ENCODE measurements at places on chromosomes 6 and 20.

GRCh38 chr6:162644153-162644552 is 83.4 kb downstream of the PRKN start:
- DNase-seq: no peak

DNA sequence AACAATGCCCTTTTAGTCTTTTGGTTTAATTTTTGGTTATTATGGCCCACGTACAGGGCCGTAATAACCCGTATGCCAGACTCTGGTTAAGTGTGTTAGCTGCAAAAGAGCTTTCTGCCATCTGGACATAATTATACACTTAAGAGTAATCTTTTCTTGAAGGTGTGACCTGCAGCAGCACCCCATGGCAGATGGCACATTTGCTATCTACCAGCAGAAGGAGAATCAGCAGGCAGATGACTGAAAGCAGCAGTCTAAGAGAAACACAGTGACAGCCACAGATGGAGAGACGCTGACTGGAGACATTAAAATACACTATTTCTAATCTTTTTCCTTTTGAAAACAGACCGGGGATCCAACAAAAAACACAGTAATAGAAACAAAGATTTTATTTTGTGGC is 18.7 kb downstream of the ASF1A start:
- no peak for DNase-seq

- DNase-seq: no peak
Observed at GRCh38 chr6:135651964-135652755, 154.6 kb upstream of the AHI1 start.

DNA sequence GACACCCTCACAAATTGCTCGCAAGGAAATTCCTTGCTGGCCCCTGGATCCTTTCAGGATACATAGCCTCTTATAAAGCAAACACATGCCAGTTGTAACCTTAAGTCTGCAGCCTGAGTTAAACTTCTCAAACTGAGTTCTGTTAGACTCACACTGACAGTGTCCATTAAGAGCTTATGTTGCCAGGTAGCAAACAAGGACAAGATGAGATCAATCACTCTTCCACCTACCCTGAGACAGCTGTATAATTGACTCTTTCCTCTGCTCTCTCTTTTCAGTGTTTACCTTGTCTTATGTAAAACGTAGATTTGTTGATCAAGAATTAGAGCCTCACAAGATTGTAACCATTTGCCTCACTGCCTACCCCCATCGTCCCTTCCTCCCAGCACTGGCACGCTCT is 359.8 kb downstream of the EPM2A start:
- DNase-seq: no peak

DNA sequence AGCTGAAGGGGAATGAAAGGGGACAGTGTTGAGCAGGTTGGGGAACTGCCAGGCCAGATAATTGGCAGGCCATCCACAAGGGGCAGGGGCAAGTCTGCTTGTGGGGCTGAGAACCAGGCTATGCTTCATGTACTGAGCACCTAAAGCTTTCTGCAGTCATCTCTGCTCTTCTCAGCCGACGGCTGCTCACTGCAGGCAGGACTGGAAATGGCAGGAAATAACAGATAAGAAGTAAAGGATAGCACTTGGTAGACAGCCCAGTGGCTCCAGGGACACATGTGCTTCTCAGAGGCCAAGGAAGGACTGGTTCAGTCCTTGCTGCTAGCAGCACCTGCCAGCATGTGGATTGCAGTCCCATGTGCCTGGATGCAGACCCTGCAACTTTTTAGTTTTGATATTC is 89.8 kb downstream of the CD164 start:
- DNase-seq: no peak

DNA sequence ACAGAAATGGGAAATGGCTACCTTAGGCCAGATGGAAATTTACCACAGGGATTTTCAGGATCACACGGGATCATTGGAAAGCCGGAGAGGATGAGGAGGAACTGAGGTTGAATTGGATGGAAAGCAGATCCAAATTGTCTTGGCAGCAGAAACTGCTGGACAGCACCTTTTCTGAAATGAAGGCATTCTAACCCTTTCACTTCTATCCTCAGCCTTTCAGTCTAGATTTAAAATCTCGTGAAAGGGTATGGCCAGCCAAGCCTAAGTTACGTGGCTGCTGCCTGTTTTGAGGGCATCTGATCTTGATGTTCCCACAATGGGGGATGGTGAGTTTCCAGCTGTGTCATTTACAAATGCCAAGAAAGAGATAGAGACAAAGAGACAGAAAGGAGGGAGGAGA is 358.2 kb downstream of the KIF16B start:
- DNase-seq: no peak

GRCh38 chr20:12936524-12936923 is 72.2 kb upstream of the SPTLC3 start:
- DNase-seq: no peak

- DNase-seq: no peak
Observed at GRCh38 chr20:35568645-35569044, 26.8 kb downstream of the ERGIC3 start.

DNA sequence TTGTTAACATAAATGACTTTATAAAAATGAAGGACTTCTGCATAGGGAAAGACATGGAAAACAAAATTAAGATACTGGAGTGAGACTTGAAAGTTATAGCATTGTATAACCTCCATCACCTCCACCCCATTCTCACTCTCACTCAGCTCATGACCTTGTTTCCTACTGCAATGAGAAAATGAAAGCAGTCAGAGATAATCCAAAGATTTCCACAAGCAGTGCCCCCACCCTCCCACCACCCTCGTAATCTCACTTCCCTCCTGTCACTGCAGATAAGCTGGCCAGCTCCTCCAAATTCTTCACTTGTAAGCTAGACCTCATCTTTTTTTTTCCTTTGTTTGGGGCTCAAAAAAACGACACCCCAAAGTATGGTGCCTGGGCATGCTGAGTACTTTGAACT is 52.9 kb upstream of the PROKR2 start:
- DNase-seq: no peak

- DNase-seq: no peak
Observed at GRCh38 chr20:40782043-40782368, 93.0 kb upstream of the MAFB start.

- no peak for DNase-seq
Observed at GRCh38 chr6:11851387-11851786, 72.8 kb upstream of the ADTRP start.
